ENCODE measurements at places on chromosomes 13 and 19.

GRCh38 chr13:33051632-33052031, 35.4 kb downstream of the KL start:
- no peak for DNase-seq

DNA sequence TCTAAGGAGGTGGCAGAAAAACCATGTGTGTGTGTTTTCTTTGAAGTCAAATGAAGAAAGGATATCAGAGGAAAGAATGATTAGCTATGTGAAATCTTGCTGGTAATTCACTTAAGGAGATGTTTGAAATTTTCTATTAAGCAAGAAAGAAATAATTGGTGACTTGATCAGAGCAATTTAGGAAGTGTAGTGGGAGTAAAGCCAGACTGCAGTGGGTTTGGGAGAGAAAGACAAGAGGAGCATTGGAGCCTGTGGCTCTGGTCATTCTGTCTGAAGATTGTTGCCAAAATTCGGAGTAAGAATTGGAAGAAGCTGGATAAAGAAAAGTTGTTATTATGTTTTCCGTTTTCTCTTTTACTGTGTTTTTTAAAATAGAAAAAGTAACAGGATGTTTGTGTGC, 640.5 kb downstream of the GPC5 start:
- no peak for DNase-seq

GRCh38 chr13:51590971-51591627, 6.8 kb downstream of the WDFY2 start:
- no peak for DNase-seq

GRCh38 chr13:21218351-21219035, 42.0 kb downstream of the MRPL57 start:
- no peak for DNase-seq

DNA sequence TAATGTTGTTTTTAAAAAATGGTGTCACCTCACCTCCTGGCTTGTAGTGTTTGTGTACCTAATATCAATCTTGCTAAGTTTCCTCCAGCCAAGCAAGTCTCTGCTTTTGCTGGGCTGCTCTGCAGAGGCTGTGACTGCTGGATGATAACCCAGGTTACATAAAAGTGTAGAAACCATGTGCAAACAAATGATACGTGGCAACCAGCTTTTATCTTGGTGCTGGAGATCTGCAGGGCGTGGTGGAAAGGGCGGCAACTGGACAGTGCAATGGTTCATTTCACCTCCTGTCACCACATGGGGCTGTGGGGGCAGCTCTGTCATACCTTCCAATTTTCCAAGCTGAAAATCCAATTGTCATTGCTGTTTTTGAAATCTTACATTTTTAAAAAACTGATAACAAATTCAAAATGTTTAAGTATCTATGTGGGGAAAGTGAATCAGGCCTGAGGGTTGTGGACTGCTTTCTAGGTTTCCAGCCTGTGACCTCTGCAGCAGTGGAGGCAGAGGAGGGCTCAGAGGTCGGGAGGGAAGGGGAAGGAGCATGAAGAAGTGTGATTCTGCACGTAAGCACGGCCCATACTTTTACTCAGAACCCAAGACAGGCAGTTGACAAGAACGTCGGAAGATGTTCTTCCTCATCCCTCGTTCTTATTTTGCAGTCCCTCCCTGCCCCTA, 9.7 kb downstream of the GPR42 start:
- no peak for DNase-seq

GRCh38 chr19:43674183-43674582, 4.2 kb upstream of the PLAUR start:
- no peak for DNase-seq

Data from nephron progenitor cell (in vitro differentiated cells).